ENCODE measurements at places on chromosomes 4 and X. TPM values are rescaled to one million over a fixed set of nuclear protein-coding genes. Genes with fewer than 3 reads are reported as not detected.

CHRNA9 gene
- 1.9 TPM for total RNA-seq

NUDT6 gene
- 6.0 TPM for total RNA-seq

RHOXF2 gene
- not detected for total RNA-seq

MAGEC2 gene
- total RNA-seq: not detected

GRPR gene
- 0.05 TPM for total RNA-seq

CCDC160 gene
- total RNA-seq: 0.14 TPM

FOXP3 gene
- 0.12 TPM for total RNA-seq

HTATSF1 gene
- 62.6 TPM for total RNA-seq

TGIF2LX gene
- total RNA-seq: not detected

HSFX2 gene
- total RNA-seq: not detected

CXCL6 gene
- total RNA-seq: not detected
